ENCODE measurements at places on chromosomes 6 and 20.
A peak's percentile ranks its signal among the peaks of the same experiment; 100 is the strongest.

DNA sequence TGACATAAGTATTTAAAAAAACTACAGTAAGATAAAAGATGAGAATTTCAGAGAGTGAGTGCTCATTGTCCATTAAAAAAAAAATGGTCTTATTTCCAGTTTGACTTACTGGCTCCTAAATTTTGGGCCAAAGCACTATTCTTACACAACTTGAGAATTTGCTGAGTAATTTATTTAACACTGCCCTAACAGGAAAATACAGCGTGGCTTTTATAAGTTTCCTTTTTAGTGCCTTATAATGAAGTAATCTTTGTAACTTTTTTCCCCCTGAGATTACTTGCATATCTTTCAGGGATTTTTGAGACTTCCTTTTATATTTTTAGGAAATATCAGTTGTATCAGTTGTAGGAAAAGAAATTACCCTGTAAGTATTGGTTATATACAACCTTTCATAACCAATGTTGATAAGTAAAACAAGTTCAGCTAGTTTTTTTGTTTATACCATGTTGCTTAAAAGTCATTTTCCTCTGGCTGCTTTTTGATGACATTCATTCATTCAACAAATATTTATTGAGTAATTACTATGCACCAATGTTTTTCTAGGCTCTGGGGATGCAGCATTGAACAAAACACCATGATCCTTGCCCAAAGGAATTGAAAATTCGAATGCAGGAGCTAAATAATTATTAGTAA lies 106.4 kb upstream of the SGK1 start:
- no peak for DNase-seq

GRCh38 chr6:8075185-8075584 lies 11.0 kb upstream of the BLOC1S5 start:
- no peak for DNase-seq

- no peak for DNase-seq
Observed at GRCh38 chr20:58405504-58406291, 16.7 kb downstream of the VAPB start.

- no peak for DNase-seq
Observed at GRCh38 chr20:33400812-33401183, 521 bp downstream of the CDK5RAP1 start.

GRCh38 chr20:44302026-44302669 lies 8.9 kb downstream of the FITM2 start:
- DNase-seq: no peak

GRCh38 chr6:13696226-13696625 lies 15.4 kb downstream of the RANBP9 start:
- no peak for DNase-seq

GRCh38 chr6:168214586-168215104 lies 104.9 kb downstream of the DACT2 start:
- DNase-seq: no peak

- no peak for DNase-seq
Observed at GRCh38 chr20:32495217-32495565, 89.9 kb downstream of the NOL4L start.

DNA sequence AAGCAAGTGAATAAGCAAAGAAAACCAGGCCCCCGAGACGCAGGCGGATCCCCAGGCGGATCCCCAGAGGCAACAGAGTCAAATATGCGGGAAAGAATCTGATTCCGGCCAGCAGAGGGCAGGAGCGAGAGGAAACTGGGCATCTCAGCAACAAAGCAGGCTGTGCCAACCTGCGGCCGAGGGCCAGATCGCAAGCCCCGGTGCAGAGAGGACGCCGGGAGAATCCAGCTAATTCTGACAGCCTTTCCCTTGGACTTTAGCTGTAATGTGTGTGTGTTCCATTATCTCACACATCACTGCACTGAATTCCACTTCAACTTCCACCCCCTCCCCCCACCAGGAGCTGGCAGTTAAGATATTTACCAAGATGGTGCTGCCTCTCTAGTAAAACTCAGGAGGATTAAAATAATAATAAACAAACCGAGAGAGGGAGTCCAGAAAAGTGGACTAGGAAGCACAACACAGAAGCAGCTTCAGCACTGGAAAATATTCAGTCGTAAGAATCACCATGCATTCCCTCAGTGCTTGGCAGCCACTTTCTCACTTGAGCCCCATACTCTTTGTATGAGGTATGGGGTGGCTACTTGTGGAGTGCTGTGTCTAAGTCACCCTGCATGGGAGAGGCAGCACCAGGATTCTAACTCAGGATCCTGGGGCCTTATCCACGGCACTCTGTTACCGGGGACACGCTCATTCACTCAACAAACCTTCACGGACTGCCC lies 66.2 kb upstream of the SNX9 start:
- no peak for DNase-seq

GRCh38 chr6:30981942-30982772 lies 1.4 kb upstream of the MUC21 start:
- no peak for DNase-seq

DNA sequence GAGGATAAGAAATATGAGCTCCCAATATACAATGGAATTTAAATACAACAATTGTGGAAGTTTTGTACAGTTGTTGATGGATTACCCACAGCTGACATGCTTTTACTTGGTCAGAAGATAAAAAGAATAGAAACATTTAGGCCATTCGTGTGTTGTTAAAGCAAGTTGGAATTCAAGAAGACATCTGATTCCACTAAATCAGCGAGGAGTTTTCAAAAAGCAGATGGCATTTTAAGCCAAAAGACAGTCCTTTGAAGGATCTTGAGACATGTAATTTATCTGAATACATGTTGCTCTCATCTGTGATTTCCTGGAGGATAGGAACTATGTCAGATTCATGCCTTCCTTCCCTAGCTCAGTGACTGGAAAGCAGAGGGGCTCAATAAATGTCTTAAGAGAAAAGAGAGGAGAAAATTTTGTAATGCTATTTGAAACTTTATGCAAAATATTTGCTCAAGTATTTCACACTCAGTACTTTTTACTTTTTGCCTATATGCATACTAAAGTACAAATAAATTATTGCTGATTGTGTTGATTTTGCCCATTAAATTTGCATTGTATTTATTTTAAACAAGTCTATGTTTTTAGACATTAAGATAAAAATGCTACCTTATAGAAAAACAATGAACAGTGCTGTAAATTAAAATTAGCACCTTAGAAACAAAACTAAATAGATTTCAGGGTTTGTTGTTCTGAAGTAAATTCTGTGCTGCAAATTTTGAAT lies 733.8 kb upstream of the FLRT3 start:
- no peak for DNase-seq

- peak; percentile 78 for DNase-seq
Observed at GRCh38 chr6:29942275-29943052, at the start of gene HLA-A. TSS of gene HLA-A (plus strand) at chr6:29942532. CDS start at chr6:29942554, 22 bp downstream.

- DNase-seq: no peak
Observed at GRCh38 chr6:16974387-16974673, 127.5 kb upstream of the STMND1 start.

GRCh38 chr6:25958700-25959162 lies 3.9 kb upstream of the TRIM38 start:
- no peak for DNase-seq

Data from GM12892 (cell line).